ENCODE measurements at places on chromosomes 5 and 9.

DNA sequence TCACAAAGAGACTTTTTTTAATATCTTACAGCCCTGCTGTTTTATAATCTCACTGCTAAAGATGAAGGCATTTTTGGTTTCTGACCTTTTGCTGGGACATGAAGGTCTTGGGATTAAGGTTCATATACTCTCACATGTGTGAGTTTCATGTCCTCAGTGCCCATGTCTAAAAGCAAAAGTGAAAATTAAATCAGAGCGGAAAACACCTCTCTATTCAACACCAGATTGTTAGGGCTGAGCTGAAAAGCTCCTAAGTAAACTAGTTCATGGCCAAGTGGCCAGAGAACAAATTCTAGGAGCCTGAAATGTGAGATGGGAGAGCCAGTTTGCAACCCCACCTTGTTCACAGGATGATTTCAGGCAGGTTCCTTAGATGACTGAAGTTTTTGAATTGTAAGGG is 110.9 kb downstream of the GRIA1 start:
- H3K4me3 ChIP-seq, result no peak overlapping the region
- H3K4me1 ChIP-seq, result peaks cover 6% of the 10 kb centered on the region
- no peaks in the 10 kb centered on the region for H3K27me3 ChIP-seq
- H3K27ac ChIP-seq, result no peak overlapping the region
- no peak for DNase-seq
- no peaks in the 10 kb centered on the region for H3K36me3 ChIP-seq

DNA sequence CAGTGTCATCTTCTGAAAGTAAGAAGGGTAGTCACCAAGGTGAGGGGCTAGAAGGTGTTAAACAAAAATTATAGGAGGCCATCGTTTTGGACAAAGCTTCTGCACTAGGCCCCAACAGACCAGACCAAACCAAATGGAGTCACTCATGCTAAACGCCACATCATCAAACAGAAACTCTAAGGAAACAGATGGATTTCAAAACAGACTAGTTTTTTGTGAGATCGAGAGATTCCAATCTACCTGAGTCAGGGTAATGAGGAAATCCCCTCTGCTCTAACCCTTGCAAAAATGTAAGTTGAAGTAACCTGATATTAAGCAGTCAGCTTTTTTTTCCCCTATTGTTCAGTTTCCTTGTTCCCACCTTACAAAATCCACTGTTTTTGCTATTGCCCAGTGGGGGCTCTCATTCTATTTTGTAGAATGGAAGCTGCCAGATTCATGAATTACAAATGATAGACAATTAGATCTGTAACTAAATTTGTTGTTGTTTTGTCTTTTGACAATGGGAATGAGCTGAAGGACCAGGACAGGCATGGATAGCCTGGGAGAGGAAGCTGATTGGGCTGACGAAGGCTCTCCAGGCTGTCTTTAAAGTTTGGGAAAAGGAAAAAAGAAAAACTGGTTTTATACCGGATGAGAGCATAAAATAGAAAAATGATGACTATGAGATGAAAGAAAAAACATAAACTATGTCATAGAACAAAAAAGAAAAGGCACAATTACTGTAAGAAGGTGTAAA is 94.7 kb upstream of the ADAMTSL1 start:
- peak; percentile 4 for DNase-seq
- no peak overlapping the region for H3K27ac ChIP-seq
- no peaks in the 10 kb centered on the region for H3K36me3 ChIP-seq
- peaks cover 9% of the 10 kb centered on the region for H3K4me1 ChIP-seq
- no peak overlapping the region for H3K4me3 ChIP-seq

DNA sequence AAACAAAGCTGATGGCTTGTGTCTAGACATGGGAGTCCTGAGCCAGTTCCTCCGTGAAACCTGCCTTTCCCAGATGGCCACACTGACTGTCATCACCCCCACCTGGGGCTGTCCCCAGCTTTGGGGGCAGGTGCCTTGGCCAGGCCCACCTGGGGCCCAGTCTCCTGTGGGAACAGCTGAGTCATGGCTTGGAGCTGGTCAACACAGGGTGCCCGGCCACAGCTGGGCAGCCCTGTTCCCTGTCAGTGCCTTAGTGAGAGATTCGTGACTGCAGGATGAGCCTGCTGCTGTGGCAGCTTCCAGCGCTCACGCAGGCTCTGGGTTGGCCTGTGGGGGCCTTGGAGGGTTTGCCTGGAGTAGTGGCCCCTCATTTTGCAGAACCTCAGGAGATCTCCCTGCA is 56.5 kb downstream of the COL5A1 start:
- no peak overlapping the region for H3K4me3 ChIP-seq
- no peaks in the 10 kb centered on the region for H3K27me3 ChIP-seq
- no peak overlapping the region for H3K27ac ChIP-seq

DNA sequence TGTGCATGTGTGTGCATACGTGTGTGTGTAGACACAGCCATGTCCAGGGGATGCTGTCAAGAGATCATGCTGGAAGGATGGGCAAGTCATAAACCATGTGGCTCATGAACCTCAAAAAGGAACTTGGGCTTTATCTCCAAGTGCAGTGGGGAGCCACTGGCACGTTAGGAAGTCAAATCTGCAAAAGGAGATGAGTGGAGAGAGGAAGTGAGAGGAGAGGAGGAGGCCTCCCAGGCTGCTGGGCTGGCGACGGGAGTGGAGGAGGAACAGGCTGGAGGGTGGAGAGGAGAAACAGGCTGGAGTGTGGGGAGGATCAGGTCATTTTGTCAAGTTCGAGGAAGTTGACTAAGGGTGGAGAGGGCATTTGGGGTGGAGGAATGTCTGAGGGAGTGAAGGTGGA is 29.2 kb upstream of the TIFAB start:
- H3K4me1 ChIP-seq, result peaks cover 31% of the 10 kb centered on the region
- no peaks in the 10 kb centered on the region for H3K36me3 ChIP-seq
- H3K27me3 ChIP-seq, result peaks cover 100% of the 10 kb centered on the region
- no peak overlapping the region for H3K4me3 ChIP-seq

- no peak overlapping the region for H3K27ac ChIP-seq
- DNase-seq, result no peak
- peaks cover 15% of the 10 kb centered on the region for H3K4me1 ChIP-seq
- H3K4me3 ChIP-seq, result no peak overlapping the region
- H3K27me3 ChIP-seq, result no peaks in the 10 kb centered on the region
- H3K36me3 ChIP-seq, result no peaks in the 10 kb centered on the region
Observed at GRCh38 chr9:136618580-136619547, 43.9 kb upstream of the EGFL7 start.

DNA sequence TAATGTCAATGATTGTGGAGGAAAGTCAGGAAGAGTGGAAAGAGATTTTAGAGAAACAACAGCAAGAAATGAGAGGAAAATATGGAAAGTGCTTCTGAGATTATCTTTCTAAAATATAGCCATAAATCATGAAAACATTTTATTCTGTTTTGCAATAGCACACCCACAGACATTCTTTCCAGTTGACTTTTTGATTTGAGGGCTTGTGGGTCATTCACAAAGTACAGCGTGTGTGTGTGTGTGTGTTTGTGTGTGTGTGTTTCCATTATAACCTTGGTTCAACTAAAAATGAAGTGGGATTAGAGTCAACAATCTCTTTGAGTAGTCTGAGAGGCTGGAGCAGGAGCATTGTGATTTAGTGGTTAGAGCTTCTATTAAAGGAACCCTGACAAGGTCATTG is 116.6 kb upstream of the GAS1 start:
- H3K27ac ChIP-seq, result no peak overlapping the region
- no peak overlapping the region for H3K4me3 ChIP-seq
- H3K36me3 ChIP-seq, result no peaks in the 10 kb centered on the region
- H3K4me1 ChIP-seq, result no peaks in the 10 kb centered on the region
- H3K27me3 ChIP-seq, result no peaks in the 10 kb centered on the region

GRCh38 chr5:172858990-172859811 is 25.1 kb downstream of the ERGIC1 start:
- no peak for DNase-seq
- H3K4me1 ChIP-seq, result peaks cover 15% of the 10 kb centered on the region
- H3K36me3 ChIP-seq, result no peaks in the 10 kb centered on the region
- H3K27ac ChIP-seq, result no peak overlapping the region
- H3K4me3 ChIP-seq, result no peak overlapping the region
